ENCODE measurements at places on chromosomes 4 and X. TPM values are rescaled to one million over a fixed set of nuclear protein-coding genes. Genes with fewer than 3 reads are reported as not detected.

DNA sequence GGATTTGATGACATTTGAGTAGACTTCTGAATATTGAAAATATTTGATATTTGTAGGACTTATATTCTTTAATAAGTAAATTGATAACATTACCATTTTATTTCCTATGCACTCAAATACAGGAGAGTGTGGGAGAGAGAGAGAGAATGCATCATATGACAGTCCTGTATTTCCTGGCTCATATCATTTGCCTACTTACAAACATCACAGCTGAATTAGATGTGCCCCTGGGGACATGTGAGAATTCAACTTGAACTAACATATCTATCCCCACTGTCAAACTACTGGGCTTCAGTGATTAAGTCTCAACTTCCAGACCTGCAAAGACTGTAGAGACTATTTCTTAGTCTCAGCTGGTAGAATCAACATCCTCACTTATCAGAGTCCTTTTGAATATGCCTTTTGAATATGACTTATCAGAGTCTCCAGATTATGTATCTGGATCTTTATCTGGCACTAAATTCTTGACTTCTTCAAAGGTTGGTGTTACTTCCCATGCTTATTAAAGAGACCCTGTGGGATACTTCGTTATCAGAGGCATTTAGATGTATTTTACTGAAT is 75.5 kb downstream of the PABPC4L start:
- DNase-seq, result no peak

GRCh38 chr4:56469489-56470210 is 2.2 kb downstream of the SRP72 start:
- no peak for DNase-seq

- no peak for DNase-seq
Measured at GRCh38 chr4:20176881-20177280, 74.8 kb upstream of the SLIT2 start.

DNA sequence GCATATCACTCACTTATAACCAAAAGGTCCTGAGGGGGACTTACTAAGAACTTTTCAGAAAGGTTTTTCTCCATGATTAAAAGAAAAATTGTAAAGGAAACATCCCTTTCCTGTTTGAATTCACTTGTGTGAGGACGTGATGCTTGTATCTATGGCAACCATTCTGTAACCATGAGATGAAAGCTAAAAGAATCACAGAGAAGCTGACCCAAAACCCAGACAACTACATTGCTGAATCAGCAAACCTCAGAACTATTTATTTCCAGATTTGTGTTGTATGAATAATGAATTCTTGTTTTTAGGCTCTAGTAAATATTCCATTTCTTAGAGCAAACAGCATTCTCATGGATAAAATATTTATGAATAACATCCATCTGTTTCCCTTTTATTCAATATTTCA is 91.2 kb downstream of the RCHY1 start:
- DNase-seq, result no peak

The BBS12 gene
- 5.8 TPM for total RNA-seq

Data from urinary bladder (tissue), 4 donors.